ENCODE measurements at places on chromosomes 16 and 17.

DNA sequence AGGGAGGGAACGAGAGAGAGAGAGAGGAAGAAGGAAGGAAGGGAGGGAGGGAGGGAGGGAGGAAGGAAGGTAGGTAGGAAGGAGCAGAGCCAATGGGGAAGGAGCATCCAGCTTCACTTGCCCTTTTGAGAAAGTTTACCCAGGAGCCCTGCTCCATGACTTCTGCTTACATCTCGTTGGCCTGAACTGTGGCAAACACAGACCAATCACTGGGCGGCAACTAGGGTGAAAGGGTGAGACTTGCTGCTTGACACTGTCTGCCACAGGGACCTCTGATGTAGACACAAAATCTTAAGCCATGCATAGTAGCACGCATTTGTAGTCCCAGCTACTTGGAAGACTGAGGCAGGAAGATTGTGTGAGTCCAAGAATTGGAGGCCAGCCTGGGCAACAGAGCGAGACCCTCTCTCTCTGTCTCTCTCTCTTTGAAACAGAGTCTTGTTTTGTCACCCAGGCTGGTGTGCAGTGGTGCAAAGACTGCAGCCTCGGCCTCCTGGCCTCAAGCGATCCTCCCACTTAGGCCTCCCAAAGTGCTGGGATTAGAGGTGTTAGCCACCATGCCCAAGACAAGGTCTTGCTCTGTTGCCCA is 19.5 kb upstream of the TUBG2 start:
- no peak for DNase-seq

GRCh38 chr16:10033556-10033955 is 148.7 kb downstream of the GRIN2A start:
- DNase-seq = no peak

DNA sequence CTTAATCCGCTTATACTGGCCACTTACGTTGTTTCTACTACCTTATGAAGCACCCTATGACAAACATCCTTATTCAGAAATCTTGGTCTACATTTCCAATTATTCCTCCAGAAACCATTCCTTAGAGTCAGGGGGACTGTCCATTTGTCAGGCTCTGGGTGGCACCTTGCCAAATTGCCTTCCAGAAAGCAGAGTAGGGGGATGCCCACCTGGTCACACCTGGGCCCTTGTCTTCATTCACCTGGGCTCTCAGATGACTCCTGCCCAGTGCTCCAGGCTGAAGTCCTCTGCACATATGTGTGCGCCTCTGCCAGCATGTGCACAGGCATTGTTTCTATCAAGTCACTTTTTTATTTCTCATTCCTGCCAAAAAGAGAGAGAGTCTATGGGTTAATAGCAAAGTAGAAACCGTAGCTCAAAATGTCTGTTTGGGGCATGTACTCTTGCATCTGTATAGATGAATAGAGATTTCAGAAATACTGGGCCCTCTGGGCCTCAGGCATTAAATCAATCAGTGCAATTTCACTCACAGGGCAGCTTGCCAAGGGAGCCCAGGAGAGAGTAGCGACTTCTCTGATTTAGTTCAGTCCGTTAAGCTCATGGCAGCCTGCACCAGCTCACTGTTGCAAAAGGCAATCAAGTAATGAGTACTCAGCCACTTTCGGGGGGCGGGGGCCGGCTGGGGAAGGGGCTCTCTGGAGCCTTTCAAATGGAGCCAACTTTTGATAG is 104.7 kb downstream of the SOCS1 start:
- DNase-seq = no peak

GRCh38 chr16:81994485-81994884 is 16.8 kb downstream of the SDR42E1 start:
- no peak for DNase-seq

DNA sequence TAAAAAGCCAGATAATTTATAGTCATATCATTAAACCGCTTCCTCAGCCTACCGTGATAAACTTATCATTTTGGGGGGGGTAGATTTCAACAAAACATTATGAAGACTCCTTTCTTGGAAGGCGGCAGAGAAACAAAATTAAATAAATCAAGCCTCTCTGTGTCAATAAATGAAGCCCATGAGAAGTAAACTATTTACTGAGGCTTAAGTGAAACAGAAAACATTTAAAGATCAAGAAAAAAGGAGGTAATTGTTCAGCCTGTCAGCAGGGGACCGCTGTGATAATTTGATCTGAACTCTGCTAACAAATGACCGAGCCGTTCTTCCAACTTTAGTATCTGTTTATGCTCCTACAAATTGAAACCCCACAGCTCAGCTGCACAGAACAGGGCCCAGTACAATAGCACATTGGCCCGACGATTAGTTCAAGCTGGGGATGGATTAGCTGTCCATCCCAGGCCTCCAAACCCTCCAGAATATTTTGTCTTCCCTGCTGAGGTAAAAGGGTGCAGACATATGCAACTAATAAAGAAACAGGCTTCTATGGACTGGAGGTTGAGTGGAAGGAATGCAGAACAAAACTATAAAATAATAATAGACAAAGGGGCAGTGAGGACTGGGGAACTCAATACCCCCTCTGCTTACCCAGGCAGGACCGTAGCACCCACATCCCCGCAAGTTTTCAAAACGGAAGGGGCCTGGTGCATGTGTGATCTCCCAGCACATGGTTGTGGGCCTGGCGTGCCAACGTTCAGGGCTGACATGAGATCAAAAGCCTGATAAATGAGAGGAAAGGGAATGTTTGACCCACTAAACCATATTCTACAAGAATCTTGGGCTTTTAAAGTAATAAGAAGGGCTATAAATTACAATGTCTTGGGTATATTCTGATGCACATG is 298.1 kb upstream of the IRX5 start:
- DNase-seq = no peak

- DNase-seq = no peak
Measured at GRCh38 chr17:81647640-81648012, 8.7 kb downstream of the PDE6G start.

DNA sequence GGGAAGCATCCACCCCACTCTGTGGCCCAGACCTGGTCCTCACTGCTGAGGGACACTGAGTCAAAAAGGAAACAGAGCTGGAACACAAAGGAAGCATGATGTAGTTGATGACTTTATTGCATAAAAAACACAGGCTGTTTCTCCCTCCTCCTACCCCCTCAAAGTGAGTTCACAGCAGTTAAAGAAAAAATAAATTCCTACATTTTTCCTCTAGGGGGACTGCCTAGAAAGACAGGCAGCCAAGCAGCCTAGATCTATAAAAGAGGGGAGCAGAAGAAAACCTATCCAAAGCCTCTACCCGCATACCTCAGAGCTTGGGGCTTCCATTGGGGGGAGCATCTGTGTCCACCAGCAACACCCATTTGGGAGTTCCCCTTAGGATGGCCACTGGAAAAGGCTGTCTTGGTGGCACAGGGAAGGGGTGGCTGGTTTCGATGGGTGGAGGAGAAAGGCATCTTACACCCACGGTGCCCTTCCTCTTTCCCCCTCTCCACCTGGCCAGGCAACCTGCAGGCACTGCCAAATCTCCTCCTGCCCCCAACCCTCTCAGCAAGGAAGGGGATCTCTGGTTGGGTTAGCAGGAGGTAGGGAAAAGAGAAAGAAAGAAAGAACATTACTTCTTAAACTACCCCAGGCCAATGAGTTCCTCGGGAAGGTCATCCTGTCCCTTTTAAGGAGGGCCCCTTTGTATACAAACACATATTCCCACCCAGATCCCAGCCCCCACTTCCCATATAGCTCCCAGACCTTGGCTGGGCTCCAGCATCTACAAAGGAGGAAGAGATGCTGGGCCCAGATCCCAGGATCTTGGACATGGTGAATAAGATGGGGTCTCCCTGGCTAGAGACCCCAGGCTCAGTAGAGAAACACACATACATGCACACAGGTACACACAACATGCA is 4.0 kb upstream of the SCRN2 start:
- no peak for DNase-seq

- DNase-seq = no peak
Measured at GRCh38 chr17:8997994-8998628, 23.2 kb upstream of the NTN1 start.
